ENCODE measurements at places on chromosomes 1 and 21.
A peak's percentile ranks its signal among the peaks of the same experiment; 100 is the strongest.

- no peak for DNase-seq
These were observed 1.2 kb downstream of the MAST2 start for GRCh38 chr1:45804669-45804969.

GRCh38 chr1:32349211-32349708 lies 13.0 kb downstream of the FAM229A start:
- no peak for DNase-seq

DNA sequence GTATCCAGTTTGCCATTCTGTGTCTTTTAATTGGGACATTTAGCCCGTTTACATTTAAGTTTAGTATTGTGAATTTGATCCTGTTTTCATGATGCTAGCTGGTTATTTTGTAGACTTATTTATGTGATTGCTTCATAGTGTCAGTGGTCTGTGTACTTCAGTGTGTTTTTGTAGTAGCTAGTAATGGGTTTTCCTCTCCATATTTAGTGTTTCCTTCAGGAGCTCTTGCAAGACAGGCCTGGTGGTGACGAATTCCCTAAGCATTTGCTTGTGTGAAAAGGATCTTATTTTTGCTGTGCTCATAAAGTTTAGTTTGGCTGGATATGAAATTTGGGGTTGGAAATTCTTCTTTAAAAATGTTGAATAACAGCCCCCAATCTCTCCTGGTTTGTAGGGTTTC lies 69.2 kb upstream of the PDC start:
- no peak for DNase-seq

- DNase-seq = no peak
These were observed at the start of gene MIXL1 for GRCh38 chr1:226223157-226223785. TSS of gene MIXL1 (plus strand) at chr1:226223664. CDS start at chr1:226223682, 18 bp downstream.

DNA sequence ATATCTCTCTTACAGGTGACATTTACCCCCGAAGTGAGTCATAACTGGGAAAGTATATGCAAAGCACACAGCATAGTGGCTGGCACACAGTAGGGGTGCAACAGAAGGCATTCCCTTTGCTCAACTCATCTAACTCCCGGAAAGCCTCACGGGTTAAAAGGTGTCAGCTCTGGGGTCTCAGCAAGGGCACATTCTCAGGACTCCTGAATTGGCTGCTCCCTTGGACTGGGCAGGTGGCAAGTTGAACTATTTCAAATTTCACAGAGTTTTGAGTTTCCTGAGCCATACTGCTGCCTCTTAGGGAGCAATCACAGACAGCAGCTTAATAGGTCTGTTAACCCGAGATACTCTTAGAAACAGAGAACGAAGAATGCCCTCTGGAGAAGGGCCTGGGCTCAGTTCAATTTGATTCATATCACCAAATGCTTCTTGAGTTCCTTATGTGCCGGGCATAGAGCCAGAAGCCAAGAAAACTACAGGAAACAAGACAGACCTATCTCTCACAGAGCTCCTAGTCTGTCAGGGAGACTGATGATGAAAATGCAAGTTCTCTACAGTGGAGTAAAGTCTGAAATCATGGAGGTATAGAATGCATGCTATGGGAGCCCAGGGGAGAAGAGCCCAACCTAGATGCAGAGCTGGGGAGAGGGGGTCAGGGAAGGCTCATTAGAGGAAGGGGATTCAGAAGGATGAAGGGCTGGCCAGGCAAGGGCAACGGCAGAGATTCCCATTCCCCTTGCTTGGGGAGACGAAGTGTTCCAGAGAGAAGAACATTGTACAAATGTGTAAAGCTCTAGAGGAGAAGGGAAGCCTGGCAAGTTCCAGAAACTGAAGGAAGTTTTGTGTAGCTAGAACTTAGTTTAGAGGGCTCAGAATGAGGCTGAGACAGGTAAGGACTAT lies 143.9 kb upstream of the HMGB4 start:
- DNase-seq = no peak

DNA sequence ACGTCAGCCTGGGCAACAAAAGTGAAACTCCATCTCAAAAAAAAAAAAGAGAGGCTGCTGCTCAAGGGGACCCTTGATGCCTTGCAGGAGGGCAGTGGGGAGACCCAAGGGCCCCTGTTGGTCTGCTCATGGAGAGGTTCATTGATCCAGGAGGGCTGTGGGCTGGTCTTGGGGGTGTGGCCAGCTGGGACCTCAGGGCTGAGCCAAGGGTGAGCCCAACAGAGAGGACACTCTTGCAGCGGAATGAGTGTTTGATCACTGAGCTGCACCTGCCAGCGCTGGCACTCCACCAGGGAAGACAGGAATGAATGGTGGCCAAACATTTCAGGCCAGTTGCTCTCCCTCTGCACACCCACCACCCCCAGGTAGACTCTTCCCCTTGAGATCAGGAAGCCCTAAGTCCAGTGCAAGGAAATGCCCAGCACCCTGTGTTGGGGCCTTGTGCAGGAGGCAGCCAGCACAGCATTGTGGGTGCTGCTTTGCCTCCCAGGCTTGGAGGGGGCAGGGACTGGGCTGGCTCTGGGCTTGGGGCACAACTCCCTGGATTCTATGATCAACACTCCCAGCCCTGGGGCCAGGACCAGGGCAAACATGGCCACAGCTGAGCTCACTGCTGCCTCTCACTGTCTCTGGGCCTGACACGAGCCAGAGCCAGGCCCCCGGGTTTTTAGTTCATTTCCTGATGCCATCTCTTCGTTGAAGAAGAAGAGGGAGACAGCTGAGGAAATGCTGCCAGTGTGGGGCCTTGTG lies 50.7 kb downstream of the IRF2BP2 start:
- DNase-seq = no peak

DNA sequence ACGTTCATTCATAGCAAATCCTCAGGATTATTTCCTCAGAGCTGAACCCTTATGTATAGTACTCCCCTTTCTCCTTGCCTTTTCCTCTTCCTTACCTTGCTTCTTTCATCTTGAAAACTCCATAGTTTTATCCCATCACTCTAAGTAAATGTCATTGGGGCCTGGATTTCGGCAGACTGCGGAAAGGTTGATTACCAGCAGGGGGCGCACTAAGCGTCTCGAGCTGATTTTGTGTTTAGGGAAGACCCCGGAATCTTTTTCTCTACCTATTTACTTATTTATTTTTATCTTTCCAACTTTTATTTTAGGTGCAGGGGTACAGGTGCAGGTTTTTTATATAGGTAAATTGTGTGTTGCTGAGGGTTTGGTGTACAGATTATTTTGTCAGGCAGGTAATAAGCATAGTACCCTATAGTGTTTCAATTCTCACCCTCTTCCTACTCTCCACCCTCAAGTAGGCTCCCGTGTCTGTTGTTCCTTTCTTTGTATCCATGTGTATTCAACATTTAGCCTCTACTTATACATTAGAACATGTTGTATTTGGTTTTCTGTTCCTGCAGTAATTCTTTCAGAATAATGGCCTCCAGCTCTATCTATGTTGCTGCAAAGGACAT lies 11.4 kb upstream of the MTARC1 start:
- no peak for DNase-seq

- no peak for DNase-seq
These were observed 8.5 kb downstream of the CD5L start for GRCh38 chr1:157833145-157833544.

DNA sequence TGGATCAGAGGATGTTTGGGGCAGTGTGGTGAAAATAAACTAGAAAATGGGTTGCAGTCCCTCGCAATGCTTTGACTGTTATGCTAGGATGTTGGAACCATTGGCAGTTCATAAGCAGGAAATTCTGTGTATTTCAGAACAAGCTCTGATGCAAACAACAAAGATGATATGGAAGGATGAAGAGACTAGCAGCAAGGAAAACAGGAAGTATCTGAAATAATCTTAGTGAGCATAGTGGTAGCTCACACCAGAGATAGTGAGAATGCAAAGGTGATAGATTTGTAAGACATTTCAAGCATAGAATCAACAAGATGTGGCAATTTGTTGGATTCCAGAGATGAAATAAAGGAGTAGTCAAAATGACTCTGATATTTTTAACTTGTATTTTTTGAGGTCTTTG lies 11.1 kb upstream of the RCC1 start:
- DNase-seq = no peak

DNA sequence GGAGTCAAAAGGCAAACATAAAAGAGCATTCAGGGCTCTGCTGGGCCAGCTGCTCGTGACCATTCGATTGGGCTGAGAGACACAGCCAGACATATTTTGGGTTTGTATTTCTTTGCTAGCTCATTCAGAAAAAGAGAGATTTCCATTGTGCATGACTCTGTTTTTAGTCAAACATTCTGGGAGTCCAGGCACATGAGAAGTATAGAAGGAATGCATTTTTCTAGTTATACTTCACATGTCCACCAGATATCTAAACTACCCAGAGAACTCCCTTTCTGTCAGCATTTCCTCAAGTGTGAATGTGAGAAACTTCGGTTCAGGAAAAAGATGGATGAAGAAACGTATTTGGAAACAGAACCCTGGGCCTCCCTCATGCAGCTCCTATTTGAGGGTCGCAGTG lies 6.3 kb upstream of the KCNE1 start:
- no peak for DNase-seq

- no peak for DNase-seq
These were observed 17.3 kb upstream of the TMEM39B start for GRCh38 chr1:32055416-32055815.

- DNase-seq = no peak
These were observed 34.2 kb upstream of the ABCD3 start for GRCh38 chr1:94383966-94384408.

DNA sequence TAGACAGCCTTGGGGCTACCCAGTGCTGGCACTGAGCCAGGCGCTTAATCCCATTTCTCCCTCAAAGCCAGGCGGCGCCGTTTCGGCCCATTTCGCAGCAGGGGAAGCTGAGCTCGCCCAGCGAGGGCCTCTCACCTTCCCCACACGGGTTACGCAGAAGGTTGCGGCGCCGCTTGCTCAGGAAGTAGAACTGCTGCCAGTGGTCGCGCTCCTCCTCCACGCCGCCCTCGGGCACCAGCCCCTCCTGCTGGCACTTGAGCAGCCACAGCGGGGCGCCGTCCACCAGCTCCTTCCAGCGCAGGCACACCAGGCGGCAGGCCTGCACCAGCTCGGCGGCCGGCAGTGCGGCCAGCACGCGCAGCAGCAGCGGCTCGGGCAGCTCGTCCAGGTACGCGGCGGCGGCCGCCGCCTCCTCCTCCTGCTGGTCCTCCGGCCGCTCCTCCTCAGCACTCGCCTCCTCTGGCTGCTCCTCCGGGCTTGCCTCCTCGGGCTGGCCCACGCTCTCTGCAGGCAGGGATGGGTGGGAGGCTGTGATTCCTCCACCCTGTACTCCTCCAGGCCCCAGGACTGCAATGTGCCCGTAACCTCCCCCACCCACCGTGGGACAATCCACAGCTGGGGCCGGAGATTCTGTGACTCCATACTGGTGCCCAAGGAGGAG lies 3.8 kb downstream of the FBXO2 start:
- DNase-seq = peak; percentile 66

GRCh38 chr1:182386980-182387379 lies 4.6 kb downstream of the GLUL start:
- no peak for DNase-seq

DNA sequence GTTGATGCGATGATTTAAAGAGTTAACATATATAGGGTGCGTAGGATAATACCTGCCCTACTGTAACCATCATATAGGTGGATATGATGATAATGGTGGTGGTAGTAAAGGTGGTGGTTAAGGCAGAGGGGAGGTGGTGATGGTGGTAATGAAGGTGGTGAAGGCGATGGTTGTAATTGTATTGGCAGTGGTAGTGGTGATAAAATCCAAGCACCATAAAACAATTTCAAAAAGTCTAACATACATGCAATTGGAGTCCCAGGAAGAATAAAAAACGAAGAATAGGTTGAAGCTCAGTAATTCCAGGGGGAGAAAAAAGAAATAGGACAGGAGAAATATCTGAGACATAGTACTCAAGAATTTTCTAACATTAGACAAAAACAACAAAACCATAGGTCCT lies 27.3 kb upstream of the RAB4A start:
- no peak for DNase-seq

DNA sequence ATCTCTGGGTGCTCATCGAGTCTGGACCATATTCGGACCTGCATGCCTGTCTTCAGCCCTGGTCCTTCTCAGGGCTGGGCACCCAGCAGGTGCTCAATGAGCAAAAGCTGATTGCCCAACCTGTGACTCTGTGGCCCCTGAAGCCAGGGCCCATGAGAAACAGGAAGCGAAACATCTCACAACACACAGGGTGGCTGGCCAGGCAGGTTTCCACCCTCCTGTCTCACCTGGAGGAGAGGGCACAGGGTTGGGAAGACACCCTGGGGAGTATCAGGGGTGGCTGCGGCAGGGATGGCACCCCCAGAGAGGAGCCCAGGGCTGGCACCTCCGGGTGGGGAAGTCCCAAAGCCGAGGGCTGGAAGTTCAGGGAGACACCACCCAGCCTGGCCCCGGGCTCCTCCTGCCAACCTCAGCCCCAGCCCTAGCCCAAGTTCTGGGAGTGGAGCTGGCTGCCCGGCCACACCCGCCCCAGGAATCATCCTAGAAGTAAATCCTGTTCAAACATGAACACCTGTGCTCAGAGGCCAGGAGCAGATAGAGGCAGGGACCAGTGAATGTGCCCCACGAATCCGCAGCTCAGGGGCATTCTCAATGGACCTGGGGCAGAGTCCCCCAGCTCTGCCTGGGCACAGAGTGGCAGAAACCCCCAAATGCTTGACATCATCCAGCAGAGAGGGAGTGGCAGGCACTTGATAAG lies 54.6 kb downstream of the RAP1GAP start:
- DNase-seq = no peak

DNA sequence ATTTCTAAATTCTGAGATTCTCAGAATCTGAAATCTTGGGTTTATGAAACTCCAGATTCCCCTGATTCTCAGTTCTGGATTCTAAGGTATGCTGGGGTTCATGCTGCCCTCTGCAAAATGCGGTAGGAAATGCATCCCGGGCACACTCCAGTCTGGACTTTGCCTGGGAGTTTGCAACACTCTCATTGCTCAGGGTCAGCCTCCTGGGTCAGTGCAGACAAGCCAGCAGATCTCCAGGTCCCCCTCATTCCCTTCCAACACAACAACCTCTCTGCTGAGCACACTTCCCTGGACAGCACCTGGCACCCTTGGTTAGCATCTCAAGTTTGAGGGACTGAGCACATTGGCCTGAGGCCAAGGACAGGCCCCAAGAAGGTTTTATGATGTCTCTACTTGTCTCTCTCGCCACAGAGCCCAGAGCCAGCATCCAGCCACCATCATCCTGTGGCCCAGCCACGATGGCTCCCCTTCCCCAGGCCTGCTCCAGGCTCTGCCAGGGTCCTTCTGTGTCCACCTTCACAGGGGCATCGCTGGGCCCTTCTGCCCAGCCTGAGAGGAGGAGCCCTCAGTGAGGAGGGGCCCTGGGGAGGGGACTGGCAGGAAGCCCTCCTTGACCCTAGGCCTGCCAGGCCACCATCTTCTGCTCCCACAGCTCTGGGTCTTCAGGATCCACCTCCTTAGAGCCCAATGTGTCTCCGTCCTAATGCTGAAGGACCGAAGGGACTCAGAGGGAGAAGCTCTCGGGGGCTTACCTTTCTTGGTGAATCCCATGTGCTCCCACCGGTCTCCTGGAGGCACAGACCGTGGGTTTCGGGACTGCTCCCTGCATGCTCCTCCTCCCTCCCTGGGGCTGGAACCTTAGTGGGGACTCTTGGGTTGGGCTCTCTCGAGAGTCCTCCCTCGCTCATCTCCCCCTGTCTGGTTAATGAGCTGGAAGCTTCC lies 550.7 kb downstream of the PTPRU start:
- no peak for DNase-seq
